ENCODE measurements at places on chromosomes 7 and 10. TPM values are rescaled to one million over a fixed set of nuclear protein-coding genes. Genes with fewer than 3 reads are reported as not detected.

The COBL gene
- total RNA-seq, result 0.11 TPM

The GRID2IP gene
- not detected for total RNA-seq

The ZNF503 gene
- total RNA-seq, result 28.8 TPM

The GARIN1A gene
- total RNA-seq, result 0.53 TPM

The LRRC18 gene
- not detected for total RNA-seq

The PHF14 gene
- total RNA-seq, result 41.8 TPM

The WDR86 gene
- 4.0 TPM for total RNA-seq

The STRIP2 gene
- 2.3 TPM for total RNA-seq

The IFIT2 gene
- 0.85 TPM for total RNA-seq

The MSMB gene
- not detected for total RNA-seq

The PRLHR gene
- total RNA-seq, result not detected

The HMX2 gene
- not detected for total RNA-seq

The ELN gene
- 395 TPM for total RNA-seq

The SLC39A12 gene
- total RNA-seq, result not detected

The OR6B1 gene
- not detected for total RNA-seq

The CDK1 gene
- total RNA-seq, result not detected

The TSPAN12 gene
- total RNA-seq, result 28.9 TPM

The TMEM139 gene
- 11.5 TPM for total RNA-seq

The SLC12A9 gene
- total RNA-seq, result 19.4 TPM

The TMEM26 gene
- not detected for total RNA-seq

The BMI1 gene
- 50.1 TPM for total RNA-seq

The HHEX gene
- 18.5 TPM for total RNA-seq

The MACC1 gene
- total RNA-seq, result not detected

The ANKRD30A gene
- not detected for total RNA-seq

The GFRA1 gene
- 7.0 TPM for total RNA-seq

The ZWINT gene
- not detected for total RNA-seq

The NKX1-2 gene
- total RNA-seq, result not detected

The HPSE2 gene
- total RNA-seq, result not detected

The MOGAT3 gene
- total RNA-seq, result not detected

The ACSL5 gene
- 9.3 TPM for total RNA-seq

The DRGX gene
- total RNA-seq, result not detected

The GIMAP7 gene
- total RNA-seq, result 9.4 TPM

The MINDY4 gene
- total RNA-seq, result 6.0 TPM

The ENO4 gene
- not detected for total RNA-seq

The ASB10 gene
- not detected for total RNA-seq

The FGFBP3 gene
- 6.6 TPM for total RNA-seq

The TBXAS1 gene
- 3.8 TPM for total RNA-seq

The C10orf53 gene
- total RNA-seq, result not detected

The BTBD16 gene
- not detected for total RNA-seq

Measured in ascending aorta (tissue), 2 donors.